Bone marrow (tissue), 2 donors: ENCODE measurements at places on chromosomes 2 and 18.

DNA sequence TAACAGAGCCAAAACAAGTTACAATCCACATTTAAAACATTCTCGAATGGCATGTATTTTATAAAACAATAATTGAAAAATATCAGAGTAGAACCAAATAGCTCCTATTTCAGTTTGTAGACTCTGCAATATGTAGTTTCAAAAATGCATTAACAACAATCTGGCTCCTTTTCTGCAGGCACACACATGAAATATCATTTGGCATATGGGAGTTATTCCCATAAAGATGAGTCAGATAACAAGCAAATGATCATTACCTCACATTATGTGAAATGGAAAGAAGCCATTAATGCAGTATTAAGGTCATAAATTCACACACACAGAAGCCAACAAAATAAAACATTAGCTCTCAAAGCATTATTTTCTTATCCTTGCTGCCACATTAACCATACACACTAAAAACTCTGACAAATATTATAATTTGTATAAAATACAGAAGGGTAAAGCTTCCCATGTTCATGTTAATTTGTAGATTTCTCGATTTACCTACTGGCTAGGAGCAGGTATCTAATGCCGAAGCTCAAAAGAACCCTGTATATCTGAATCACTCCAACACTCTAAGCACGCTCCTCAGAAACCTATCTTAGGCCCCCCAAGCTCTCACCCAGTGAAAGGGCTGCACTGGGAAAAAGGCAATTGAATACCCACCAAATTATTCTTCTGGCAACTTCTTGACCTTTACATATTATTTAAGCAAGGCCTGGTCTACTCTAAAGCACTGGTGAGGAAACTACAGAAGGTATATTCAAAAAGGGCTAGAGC, 13.8 kb downstream of the NBAS start:
- no peak for DNase-seq

DNA sequence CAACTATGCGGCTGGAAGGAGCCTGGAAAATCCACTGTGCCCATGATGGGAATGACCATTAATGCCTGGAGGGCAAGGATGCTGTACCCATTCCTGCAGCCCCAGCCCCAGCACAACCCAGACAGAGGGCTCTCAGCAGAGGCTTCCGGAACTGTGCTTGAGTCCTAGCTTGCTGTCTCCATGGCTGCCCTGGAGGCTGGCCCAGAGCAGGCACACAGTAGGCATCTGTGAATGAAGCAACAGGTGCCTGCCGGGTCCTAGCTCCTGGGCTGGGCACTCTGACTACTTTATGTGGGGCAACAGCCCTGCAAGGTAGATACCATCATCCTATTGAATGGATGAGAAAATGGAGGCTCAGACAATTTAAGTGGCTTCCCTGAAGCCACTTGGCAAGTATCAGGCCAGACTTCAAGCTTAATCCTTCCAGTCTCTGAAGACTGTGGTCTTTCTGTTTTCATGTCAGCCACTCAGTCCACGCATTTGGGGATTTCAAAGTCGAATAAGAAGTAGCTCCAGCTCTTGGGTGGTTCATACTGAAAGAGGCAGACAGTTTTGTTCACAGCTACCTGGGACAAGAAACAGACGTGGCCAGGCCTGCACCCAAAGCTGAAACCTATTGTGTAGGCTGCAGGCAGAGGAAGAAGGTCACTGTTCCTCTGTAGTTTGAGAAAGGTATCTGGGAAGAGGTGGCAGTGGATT, 237.5 kb downstream of the ZBTB7C start:
- no peak for DNase-seq

DNA sequence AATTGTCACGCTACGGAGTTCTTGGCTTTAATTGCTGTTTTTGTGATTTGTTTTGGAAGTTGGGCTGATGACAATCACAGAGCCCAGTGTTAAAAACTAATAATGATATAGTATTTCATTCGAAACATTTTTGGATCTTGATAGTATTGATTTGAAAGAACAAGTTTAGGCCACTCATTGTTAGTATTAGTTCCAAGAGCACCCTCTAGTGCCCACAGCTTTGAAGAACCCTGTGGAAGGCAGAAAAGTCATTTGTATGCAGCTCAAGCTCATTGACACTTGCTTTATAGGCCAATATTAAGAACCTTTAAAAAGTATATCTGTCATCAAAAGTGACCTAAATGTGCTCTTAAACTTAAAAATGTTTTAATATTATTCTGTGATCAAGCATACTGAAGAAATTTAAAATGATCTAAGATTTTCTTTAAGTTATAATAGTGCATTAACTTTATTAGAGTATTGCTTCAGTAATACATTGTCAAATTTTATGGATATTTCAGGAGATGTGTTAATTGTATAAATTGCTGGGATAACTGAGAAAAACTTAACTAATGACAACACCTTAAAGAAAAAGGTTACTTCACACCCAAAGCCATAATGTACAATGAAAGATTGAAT, 191.0 kb downstream of the GRB14 start:
- DNase-seq: no peak

DNA sequence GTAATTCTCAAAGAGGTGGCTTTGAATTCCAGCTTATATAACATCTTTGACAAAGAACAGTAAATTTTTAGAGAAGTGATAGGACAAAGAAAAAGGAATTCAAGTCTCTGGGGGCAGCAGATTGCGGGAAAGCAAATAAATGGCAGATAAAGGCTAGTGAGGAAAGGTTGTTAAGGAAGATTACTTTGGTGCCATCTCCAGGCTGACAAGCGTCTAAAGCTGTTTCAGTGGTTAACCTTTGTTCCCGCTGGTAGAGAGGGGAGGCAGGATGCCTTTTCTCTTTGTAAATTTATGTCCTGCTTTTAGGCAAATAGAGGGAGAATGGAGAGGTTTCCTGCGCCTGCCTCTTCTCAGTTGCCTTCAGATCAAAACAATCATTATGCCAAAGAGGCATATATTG, 431.2 kb upstream of the CHST9 start:
- no peak for DNase-seq

- DNase-seq: peak; percentile 72
Measured at GRCh38 chr2:111634050-111634794, 249.8 kb downstream of the ANAPC1 start.

DNA sequence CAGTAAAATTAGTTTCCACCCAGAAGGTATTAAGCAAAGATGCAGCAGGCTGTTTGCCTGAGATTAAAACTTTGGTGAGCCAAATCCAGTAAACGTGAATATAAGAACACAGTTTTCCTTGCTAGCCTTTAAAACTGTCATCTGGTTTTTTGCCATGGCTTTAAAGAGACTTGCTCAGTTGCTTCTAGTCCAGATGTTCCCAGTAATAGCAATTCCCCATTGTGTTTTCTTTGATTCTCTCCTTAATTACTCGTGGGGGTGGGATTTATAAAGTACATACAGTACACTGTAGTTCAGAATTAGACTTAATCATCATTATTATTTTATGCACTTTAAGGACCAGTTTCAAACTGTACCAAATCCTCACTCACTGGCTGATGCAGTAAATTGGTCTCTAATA, 303.5 kb upstream of the ZNF804A start:
- DNase-seq: no peak

DNA sequence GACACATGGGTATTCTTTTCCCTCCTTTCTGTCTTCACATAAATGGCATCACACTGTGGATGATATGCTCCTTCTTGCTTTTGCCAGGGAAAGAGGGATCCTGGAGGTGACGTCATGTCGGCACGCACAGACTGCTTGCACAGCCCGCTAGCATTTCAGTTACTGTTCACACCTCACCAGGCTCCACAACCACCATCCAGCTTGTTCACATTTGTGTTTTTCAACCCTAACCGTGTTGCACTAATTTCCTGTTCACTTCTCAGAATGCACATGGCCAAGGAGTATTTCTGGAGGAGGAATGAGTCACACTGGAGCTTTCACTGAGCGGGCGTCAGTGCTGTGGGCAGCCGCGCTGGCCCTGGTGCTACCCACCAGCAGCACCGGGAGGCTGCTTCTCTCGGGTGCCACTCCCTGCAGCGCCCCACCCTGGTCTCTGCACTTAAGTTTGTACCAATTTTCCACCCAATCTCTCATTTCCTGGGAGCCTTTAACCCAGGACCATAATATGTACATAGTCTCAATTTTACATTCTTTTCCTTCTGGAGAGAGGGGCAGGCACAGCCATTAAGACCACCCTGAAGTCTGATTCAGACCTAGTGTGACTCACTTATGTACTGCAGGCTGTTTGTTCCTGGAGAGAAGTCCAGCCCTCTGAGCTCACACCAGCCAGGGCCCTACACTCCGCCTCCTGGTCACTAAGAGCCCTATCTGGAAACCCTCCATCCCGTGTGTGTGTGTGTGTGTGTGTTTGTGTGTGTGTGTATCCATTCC, 65.1 kb downstream of the MBP start:
- DNase-seq: peak; percentile 79

- peak; percentile 43 for DNase-seq
Measured at GRCh38 chr18:470661-471501, 29.6 kb downstream of the COLEC12 start.

- DNase-seq: no peak
Measured at GRCh38 chr2:110741491-110741980, 9.2 kb downstream of the ACOXL start.

GRCh38 chr2:88673363-88673762, 18.1 kb upstream of the RPIA start:
- no peak for DNase-seq

DNA sequence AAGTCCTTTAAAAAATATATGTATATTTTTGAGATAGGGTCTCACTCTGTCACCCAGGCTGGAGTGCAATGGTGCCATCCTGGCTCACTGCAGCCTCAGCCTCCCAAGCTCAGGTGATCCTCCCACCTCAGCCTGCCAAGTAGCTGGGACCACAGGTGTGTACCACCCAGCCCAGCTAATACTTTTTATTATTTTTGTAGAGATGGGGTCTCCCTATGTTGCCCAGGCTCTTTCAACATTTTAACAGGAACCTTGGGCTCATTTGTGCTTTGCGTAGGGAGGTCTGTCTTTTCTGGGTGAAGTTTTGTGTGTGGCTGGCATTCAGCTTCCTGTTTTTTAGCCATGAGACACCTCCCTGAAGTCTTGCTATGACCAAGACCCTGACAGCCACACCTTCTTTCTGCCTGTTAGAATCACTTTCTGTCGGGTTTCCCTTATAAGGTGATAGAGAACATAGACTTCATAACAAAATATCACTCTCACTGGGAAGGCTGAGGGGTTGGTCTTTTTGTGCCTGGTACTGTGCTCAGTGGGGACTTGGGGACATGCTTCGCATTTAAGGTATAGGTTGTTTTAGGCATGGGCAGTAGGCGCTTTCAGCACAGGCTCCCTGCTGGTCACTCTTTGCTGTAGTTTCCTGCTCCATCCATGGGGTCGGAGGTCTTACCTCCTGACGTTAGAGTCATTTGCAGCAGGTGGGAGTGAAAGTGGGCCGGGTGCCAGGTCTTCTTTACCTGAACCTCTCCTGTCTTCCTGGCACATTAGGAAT, 3.4 kb downstream of the RAB31 start:
- DNase-seq: no peak

DNA sequence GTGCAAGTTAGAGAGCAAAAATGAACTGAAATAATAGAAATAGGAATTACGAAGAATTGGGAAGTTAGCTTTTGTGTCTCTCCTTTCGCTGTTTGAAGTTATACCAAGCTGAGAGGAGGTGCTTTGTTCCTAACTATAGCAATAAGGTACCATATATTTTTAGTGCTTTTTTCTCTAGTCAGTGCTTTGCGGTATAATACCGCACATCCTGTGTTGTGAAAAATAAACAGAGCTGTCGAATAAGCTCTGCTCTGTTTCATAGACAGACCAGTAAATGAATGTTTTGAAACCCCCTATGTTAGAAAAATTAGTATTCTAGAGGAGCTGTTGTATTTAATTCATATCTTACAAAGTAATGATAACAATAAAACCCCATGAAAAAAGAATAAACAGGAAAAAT, 130.8 kb downstream of the MAP4K4 start:
- DNase-seq: no peak

- no peak for DNase-seq
Measured at GRCh38 chr2:112597537-112598322, 13.3 kb downstream of the CHCHD5 start.
